ENCODE measurements at places on chromosomes 4 and X. TPM values are rescaled to one million over a fixed set of nuclear protein-coding genes. Genes with fewer than 3 reads are reported as not detected.

GRCh38 chrX:50430917-50431575 lies 39.6 kb downstream of the DGKK start:
- no peak for DNase-seq

- no peak for DNase-seq
Measured at GRCh38 chr4:69859140-69859685, 732 bp downstream of the SULT1E1 start.

DNA sequence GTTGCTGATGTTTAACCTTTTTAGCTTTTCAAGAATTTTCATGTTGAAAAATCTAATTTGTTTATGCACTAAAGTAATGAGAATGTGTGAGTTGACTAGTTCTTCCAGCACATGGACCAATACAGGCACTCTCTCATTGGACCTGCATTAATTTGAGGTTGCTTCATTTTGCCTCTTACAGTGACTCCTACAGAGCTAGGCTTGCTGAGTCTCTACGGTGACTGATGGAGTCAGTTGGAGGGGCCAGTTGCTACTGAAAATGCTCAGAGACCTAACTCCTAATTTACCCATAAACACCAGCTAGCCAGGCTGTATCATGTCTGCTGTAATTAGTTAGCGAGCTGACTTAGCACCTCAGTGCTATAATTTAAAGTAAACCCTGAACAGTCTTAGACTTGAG lies 10.9 kb downstream of the MTHFD2L start:
- no peak for DNase-seq

DNA sequence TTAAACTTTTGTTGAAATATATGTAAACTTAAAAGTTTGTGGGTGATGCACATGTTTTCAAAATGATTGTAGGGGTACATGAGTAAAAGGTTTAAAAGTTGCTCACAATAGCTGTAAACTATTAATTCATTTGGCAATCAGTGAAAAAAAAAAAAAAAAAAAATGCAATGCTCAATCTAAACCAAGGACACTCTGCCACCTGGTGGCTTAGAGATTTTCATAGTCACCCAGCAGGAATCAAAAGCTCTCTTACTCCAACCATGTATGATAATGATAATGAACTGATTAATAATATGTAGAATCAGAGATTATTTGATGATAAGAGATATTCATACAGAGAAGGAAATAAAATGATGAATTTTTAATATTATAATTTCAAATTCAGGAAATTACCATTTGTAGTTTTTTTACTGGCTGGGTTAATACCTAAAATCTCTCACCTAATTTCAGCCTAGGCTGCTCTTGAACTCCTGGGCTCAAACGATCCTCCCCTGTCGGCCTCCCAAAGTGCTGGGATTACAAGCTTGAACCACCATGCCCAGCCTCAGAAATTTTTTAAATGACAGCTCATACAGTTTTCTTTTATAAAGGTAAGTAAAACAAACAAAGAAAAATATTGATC lies 46.9 kb upstream of the SLC25A4 start:
- DNase-seq, result peak; percentile 31

- no peak for DNase-seq
Measured at GRCh38 chr4:136644279-136644678, 888.0 kb downstream of the PCDH18 start.

- DNase-seq, result no peak
Measured at GRCh38 chr4:61373901-61374440, 173.8 kb downstream of the ADGRL3 start.

GRCh38 chrX:39563178-39563577 lies 534.6 kb downstream of the BCOR start:
- no peak for DNase-seq

- DNase-seq, result no peak
Measured at GRCh38 chr4:138724530-138724929, 291.1 kb upstream of the NOCT start.

DNA sequence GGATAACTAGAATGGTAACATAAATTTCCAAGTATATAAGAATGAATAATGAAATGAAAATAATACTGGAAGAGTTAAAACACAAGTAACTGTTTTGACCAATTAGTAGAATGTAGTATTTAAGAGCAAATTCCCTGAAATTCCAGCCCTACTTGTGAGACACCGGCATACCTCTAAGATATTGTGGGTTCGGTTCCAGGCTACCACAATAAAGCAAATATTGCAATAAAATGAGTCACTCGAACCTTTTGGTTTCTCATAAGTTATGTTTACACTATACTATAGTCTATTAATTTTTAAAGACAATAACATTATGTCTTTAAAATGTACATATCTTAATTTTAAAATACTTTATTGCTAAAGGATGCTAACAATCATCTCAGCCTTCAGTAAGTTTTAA lies 15.2 kb upstream of the IQCM start:
- DNase-seq, result no peak

GRCh38 chr4:120964596-120964995 lies 42.1 kb upstream of the PRDM5 start:
- DNase-seq, result no peak

- DNase-seq, result no peak
Measured at GRCh38 chr4:71243091-71243833, 95.6 kb upstream of the SLC4A4 start.

DNA sequence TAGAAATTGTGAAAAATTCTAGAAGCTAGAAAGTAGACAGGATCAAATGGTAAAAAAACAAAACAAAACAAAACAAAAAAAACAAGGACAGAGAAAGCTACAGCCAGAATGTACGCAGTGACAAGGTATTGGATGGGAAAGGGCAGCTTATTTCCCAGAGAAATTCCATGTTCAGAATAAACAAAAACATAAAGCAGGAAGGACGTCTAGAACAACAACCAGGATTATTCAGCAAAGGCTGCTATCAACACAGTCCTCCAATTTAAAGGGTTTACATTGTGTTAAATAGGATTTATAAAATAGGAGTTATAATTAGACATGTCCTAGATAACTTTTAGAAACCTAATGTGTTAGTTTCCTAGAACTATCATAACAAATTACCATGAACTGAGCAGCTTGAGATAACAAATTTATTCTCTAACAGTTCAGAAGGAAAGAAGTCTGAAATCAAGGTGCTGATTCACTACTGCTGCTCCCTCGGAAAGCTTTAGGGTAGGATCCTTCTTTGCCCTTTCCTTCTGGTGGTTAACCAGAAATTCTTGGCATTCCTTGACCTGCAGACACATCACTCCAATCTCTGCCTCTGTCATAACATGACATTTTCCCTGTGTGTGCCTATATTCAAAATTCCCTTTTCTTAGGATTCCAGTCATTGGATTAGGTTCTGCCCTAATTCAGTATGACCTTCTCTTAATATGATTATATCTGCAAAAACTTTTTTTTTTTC lies 175.6 kb downstream of the SNCA start:
- peak; percentile 64 for DNase-seq

- DNase-seq, result peak; percentile 78
Measured at GRCh38 chrX:155819966-155820491, 61.1 kb upstream of the VAMP7 start.

MRFAP1 gene
- total RNA-seq, result 112 TPM

GJB1 gene
- total RNA-seq, result not detected

MSL3 gene
- 31.3 TPM for total RNA-seq

MTMR8 gene
- 0.24 TPM for total RNA-seq

NWD2 gene
- not detected for total RNA-seq

CT45A5 gene
- total RNA-seq, result 0.29 TPM

AADAT gene
- total RNA-seq, result 3.4 TPM

SOX3 gene
- not detected for total RNA-seq

CCDC149 gene
- 4.1 TPM for total RNA-seq

GNPDA2 gene
- total RNA-seq, result 25.3 TPM

CXCL6 gene
- not detected for total RNA-seq

FGF13 gene
- total RNA-seq, result 0.10 TPM

SULT1E1 gene
- not detected for total RNA-seq

NAP1L3 gene
- 11.4 TPM for total RNA-seq

CXXC4 gene
- total RNA-seq, result not detected

Measured in RPMI7951 (cell line).